ENCODE measurements at places on chromosomes 16 and 17.

DNA sequence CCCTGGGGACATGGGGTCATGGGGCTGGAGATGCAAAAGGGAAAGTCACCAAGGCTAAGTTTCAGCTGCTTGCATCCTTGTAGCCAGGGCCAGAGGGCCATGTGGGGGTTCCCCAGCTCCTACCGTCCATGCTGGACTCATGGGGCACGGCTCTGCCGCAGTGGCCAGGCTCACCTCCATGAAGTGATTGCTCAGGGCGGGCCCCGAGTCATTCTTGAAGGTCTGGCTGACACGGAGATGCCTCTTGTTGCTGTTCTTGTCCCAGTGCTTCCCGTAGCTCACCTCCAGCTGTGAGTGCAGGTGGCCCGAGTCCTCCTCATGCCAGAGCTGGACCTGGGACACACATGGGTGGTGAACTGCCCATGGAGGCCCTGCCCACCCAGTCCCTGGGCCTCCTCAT is 114.5 kb downstream of the RMI2 start:
- no peak for DNase-seq

- DNase-seq, result no peak
Observed at GRCh38 chr16:11196286-11196828, 59.6 kb downstream of the SOCS1 start.

GRCh38 chr16:50797456-50797855 is 55.6 kb downstream of the CYLD start:
- peak; percentile 19 for DNase-seq

DNA sequence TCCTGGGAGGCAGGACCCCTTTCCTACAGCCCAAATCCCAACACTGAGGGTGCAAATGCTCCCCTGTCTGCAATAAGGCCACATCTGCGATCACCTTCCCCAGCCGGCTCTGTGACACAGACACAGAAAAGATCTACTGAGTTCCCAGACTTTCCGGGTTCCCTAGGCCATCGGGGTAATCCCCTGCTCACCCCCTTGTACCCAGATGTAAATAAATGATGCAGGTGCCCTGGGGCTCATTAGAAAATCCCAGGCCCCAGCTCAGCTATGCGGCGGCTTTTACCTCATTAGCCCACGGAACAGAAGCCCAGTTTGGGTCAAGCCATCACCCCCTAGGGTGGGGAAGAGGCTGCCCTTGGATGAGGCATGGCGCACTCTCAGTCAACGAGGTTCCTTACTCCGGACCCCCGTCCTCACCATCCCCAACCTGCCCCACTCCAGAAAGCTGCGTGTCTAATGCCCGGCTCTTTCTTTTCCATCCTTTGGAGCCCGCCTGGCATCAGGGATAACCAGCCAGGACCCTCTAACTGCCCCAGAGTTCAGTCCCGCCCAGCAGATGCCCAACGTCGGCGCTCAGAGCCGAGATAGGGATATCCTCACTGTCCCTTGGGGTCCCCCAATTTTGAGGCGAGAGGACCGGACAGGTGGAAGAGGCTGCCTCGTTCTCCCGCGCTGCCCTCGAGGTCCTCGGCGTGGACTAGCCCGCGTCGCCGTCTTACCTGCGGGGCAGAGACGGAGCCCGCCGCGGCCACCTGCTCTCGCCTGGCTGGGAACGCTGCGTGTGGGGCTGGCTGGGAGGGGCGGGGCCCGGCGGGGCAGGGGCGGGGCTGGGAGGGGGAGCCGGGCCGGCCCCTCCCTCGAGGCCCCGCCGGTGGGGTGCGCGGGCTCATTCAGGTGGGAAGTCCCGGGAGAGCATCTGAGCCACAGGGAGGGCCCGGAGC is at the start of gene ZNF385C:
ZNF385C (minus strand) TSS at position 783 of the 941 bp plus-strand sequence. CDS start 35,417 bp downstream, outside the sequence.
- no peak for DNase-seq

GRCh38 chr17:40485851-40486521 is 15.4 kb downstream of the TNS4 start:
- peak; percentile 99 for DNase-seq

- no peak for DNase-seq
Observed at GRCh38 chr17:56894859-56895455, 18.9 kb downstream of the TRIM25 start.

DNA sequence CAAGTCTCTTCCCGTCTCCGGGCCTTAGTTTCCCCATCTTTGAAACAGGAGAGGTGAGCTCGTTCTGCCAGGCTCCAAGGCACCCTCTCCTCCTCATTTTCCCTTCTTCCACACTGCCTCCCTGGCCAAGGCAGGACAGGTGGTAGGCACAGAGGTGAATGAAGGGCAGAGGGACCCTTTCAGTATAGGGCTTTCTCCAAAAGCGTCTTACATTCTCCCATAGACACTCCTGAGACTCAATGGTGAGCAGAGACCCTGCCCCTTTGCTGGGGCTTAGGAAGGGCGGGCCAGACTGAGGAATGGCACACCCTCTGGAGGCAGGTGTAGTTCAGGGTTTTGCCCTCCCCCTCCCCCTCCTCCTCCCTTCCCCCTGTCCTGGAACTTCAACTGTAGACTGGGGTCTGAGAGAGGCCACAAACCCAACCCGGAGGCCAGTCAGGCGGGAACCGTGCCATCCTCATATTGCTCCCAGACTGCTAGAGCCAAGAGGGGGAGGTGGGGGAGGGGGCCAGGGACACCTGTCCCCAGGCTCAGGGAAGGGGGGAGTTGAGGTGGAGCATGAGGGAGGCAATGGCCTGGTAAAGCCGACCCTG is 1.9 kb downstream of the PLEKHH3 start:
- no peak for DNase-seq

GRCh38 chr17:21085707-21086106 is 41.1 kb upstream of the DHRS7B start:
- no peak for DNase-seq

- no peak for DNase-seq
Observed at GRCh38 chr16:77403732-77404131, 31.1 kb downstream of the ADAMTS18 start.

DNA sequence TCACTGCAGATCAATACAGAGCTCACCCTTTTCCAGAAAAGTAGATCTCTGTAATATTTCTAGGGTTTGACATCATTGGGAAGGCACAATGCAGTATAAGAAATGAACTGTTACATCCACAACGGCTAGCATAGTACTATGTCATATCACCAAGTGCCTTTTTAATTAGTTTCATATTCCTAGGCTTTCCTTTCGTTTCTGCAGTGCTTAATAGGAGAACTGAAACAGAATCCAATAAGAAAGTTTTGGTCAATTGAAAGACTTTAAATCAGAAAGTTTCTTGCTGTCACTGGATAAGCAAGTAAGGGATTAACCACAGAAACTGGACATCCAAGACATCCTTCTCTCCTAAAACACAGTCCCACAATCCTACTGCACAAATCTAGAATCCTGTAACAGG is 3.5 kb upstream of the RNF43 start:
- no peak for DNase-seq

DNA sequence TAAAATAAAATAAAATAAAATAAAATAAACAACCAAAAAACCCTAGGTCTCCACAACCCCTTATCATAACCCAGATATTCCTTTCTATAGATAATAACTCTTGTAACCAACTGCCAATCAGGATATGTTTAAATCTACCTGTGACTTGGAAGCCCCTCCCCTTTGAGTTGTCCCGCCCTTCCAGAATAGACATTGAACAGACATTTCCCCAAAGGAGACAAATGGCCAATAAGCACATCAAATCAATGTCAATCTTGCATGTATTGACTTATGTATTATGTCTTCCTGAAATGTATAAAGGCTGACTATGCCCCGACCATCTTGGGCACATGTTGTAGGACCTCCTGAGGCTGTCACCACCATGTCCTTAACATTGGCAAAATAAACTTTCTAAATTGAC is 1.5 kb upstream of the MAPK7 start:
- DNase-seq, result no peak

GRCh38 chr16:46790599-46791270 is 40.2 kb downstream of the C16orf87 start:
- no peak for DNase-seq

GRCh38 chr17:5514976-5515375 is 28.6 kb downstream of the MIS12 start:
- no peak for DNase-seq

DNA sequence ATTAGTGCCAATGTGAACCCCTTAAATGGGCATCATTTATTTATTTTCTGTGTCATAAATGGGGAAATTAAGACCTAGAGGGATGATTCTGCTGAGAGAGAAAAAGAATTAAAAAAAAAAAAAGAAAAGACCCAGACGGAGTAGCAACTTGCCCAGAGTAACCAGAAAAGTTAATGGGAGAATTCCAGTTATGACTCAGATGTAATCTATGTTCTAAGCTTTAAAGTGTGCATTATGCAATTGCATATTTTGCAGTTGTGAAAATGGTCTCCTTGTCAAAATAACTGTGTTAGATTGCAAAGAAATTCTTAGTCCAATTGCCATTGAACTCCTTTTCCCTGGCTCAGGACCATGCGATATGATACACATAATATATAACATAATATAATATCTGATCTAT is 38.6 kb upstream of the TBX2 start:
- peak; percentile 86 for DNase-seq

DNA sequence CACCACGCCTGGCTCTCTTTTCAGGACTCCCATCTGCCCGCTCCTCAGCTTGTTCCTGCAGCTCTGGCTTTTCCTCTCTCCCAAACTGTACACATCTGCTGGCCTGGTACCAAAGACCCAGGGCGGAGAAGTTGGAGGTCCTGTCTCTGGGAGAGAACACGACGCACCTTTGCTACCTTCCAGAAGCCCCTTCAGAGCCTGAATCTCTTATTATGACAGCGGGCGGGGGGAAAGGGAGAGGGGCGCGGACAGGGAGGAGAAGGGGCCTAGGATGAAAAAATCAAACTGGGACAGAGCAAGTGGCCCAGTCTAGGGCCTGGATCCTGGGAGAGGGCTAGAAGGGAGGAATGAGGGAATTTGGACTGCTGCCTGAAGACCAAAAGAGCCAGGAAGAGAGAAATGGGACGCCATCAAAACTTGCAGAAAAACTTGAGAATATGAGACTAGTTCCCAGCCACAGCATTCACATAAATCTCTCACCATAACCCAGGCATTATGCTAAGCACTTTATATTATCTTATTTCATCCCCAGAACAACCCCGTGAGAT is 2.5 kb upstream of the PER1 start:
- DNase-seq, result no peak

DNA sequence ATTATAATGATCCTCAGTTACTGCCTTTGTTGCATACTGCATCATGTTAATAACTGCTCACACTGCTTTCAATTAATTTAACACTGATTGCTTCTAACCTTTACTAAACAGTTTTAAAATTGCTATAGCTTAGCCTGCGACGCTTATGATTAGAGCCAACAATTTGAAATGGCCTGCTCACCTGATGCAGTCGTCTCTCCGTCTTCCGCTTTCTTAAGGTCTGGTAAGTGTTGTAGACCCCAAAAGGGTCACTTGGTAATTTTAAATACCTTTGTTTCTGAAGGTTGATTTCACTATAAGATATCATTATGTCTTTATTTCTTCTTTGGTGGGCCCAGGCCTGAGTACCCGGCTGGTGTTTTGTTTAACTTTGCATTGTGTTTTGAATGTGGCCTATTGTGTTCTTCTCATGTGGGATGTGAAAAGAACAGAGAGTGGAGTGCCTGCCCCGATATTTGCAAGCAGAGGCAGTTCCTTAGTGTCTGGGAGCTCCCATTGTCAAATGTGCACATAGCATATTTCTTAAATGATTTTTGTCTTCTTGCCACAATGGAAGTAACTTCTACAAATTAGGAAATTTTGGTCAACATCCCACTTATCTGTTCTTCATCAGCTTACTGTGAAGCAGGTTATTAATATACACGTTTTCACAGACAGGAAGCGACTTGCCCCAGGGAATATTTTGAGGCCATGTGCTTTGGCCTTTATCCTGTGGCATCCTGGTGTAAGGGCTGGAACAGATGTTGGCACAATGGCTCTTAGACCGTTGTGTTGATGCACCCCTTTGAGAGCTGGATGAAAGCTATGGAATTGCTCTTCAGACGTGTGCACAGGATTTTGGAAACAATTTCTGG is 2.9 kb downstream of the PHKB start:
- no peak for DNase-seq

DNA sequence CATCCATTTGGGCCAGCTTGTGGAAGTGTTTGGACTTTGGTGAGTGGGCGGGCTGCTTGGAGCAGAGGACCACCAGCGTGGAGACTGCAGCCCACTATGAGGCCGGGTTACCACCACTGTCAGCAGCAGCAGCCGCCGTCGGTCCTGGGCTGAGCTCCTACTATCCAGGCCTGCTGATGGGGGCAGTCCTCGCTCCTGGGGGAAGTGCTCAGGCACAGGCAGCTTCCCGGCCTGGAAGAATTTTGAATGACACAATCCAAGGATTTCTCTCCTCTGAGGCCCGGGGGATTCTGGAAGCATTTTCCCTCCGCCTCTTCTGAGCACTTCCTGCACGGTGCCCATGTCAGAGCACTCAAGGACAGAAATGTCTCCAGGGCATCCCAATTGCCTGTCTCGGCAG is 5.3 kb upstream of the NOD2 start:
- no peak for DNase-seq

DNA sequence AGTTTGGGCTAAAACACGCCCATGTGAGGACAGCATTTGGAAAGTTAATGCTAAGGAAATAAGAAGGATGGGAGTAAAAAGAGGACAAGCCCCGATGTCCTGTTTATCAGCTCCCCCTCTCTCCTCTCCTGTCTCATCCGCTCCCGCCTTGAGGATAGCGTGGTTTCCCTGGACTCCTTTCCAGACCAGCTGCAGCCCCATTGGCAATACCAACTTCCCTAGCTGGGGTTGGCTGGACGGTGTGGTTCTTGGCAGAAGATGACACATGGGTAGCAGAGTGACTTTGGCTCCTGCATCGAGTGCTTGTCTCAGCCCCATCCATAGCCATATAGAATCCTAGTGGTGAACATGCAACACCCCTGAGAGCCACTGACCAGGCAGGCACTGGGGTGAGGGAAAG is 185.9 kb downstream of the CCDC182 start:
- no peak for DNase-seq

DNA sequence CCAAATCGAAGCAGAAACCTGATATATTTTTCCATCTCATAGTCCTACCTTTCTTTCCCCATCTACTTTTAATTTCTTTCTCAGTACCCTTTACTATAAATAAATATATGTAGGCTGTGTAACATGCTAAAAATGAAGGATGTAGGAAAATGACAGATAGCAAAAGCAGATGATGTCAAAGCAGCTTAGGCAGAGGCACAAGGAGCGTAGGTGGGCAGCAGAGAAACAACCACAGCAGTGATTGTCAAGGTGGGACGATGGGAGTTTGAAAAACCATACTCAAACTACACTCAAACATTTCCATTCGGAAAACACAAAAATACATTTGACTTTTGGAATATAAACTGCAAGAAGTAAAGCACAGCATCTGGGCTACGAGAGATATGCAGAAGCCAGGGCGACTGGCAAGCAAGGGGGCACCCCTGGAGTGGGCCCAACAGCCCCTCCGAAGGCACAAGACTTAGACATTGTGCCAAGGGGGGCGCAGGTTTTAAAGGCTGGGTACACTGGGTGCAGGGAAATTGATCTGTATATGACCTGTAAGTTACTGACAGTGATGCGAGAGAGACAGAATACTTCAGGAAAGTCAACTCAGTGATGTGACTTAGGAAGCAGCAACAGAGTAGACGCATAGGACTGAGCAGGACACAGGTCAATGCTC is 31.1 kb downstream of the SNN start:
- DNase-seq, result no peak

DNA sequence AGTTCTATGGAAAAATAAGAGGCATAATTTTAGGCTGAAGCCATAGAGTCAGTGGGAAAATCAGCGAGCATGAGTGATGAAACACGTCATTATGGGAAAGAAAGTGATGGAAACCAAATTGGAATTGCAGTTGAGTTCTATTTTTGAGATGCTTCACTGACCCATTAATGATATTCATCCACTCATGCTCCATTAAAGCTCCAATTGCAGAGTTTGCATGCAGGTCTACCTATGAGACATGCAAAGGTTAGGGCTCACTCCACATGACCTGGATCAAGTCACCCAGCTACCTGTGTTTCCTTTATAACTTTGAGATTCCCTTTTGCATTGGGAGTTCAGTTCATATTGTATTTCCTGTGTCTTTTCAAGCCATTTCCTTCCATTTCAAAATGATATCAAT is 8.0 kb upstream of the KRTAP2-4 start:
- DNase-seq, result no peak
